ENCODE measurements at places on chromosomes 2 and 18.

DNA sequence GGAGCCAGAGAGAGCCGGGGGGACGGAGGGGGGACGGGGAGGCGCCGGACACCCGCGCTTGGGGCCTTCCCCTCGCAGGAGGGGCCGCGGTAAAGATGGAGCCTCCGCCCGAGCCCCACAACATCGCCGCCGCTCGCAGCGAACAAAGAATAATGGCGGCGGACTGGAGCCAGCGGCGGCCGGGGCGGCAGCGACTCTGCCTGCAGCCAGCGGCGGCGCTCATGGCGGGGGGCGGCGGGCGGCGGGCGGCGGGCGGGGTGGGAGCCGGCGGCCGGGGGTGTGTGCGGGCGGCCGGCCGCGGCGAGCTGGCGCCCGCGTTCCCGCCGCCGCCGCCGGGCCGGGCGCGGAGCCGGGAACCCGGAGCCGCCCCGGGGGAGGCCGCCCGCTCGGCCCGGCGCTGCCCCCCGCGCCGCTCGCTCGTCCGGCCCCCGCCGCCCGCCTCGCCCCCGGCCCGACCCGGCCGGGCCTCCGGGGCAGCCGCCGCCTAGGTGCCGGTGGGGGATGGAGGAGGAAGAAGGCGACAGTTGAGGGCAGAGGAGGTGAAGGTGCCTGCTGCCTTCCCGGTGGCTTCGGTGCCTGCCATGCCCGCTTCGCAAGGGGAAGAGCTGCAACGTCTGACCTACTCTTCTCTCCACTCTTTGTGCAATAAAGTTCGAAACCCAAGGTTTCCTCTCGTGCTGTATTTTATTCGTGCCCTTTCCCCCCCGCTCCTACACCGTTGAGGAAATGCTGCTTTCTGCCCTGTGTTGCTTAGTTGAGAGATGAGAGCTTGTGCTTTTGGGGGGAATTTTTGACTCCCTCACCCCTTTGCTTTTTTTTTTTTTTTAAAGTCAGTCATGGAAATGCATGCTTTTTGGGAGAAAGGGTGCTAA is 634 bp downstream of the CREB1 start:
- peak; percentile 75 for DNase-seq

- DNase-seq = no peak
These were observed 80.5 kb downstream of the NRXN1 start for GRCh38 chr2:50951437-50951836.

- DNase-seq = no peak
These were observed 46.1 kb upstream of the MGAT4A start for GRCh38 chr2:98777076-98777475.

- DNase-seq = no peak
These were observed 242.6 kb upstream of the FBXO11 start for GRCh38 chr2:48148841-48149430.

GRCh38 chr18:78974115-78974761 is 5.4 kb upstream of the SALL3 start:
- no peak for DNase-seq

- DNase-seq = peak; percentile 58
These were observed 63.9 kb downstream of the LRRFIP1 start for GRCh38 chr2:237691029-237691907.

DNA sequence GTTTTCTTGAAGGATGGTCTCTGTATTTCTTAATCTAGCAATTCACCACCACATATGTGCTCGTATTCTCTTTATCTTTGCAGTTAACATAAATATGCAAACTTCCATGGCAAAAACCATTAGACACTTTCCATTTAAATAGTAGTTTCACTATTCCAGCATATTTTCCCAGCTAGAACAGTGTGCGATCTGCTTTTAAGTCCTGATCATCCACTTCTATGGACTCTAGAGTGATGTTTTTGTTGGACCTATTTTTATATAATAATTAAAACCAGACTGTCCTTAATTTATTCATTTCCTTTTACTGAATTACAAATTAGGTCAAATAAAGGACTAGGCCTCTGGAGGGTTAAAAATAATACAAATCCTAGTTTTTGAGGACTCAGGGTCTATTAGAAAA is 418.4 kb upstream of the TRIB2 start:
- no peak for DNase-seq

- DNase-seq = peak; percentile 70
These were observed 43.1 kb downstream of the INPP4A start for GRCh38 chr2:98487806-98488189.

DNA sequence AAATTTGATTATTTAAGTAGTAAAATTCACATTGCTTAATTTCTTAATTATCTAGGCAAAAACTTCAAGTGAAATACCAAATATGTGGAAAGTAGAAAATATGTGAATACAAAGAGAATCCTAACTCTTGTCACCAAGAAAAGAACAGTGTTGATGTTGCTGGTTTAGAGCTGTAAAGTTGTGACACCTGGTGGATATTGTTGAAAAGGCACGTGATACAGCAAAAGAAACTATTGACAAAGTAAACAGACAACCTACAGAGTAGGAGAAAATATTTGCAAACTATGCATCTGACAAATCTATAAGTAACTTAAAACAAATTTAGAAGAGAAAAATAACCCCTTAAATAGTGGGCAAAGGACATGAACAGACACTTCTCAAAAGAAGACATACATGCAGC is 25.6 kb upstream of the ZC3H15 start:
- DNase-seq = peak; percentile 10

- no peak for DNase-seq
These were observed 115.5 kb upstream of the SP3 start for GRCh38 chr2:174080672-174081121.

DNA sequence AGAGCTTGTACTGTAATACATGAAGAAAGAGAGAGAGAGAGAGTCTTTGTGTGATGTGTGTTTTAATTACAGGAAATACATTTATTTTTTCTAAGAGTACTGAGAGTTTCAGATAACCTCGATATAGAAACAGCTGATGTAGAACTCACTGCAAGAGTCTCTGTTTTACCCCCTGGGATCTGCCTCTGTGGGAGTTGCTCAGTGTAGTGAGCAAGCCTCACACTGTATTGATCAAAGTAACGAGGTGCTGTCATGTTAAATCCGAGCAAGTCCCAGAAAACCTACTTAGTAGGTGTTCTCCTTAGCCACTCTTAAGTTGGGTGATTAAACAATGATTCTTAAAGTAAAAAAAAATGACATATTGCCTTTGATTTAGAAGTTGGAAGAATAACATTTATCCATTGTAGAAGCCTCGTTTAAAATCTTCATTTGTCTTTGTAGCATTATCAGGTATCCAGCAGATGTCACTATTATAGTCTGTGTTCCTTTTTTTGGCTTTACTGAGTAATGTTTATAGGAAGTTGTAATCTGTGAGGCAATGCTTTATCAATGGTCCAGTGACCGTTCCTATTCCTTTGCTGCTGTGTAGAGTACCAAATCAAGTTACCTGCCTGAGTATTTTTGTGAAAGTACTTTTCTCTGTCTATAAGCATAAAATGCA is 219.0 kb downstream of the MYO3B start:
- DNase-seq = no peak

DNA sequence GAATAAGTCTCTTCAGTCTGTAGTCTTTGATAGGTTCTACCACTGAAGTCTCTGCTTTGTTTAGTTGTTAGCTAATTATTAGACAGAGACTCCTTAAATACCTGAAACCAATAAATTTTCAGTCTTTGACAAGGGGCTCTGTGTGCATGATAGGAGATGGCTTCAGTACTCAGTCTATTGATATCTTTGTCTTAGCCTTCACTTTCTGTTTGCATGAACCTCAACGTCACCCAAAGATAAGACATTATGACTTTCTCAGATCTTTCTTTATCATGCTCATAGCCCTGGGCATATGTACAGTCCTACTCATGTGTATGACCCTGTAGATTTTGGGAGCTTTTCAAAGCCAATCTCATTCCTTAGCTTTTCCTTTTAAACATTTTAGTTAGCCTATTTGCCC is 183.5 kb upstream of the GCFC2 start:
- DNase-seq = no peak

DNA sequence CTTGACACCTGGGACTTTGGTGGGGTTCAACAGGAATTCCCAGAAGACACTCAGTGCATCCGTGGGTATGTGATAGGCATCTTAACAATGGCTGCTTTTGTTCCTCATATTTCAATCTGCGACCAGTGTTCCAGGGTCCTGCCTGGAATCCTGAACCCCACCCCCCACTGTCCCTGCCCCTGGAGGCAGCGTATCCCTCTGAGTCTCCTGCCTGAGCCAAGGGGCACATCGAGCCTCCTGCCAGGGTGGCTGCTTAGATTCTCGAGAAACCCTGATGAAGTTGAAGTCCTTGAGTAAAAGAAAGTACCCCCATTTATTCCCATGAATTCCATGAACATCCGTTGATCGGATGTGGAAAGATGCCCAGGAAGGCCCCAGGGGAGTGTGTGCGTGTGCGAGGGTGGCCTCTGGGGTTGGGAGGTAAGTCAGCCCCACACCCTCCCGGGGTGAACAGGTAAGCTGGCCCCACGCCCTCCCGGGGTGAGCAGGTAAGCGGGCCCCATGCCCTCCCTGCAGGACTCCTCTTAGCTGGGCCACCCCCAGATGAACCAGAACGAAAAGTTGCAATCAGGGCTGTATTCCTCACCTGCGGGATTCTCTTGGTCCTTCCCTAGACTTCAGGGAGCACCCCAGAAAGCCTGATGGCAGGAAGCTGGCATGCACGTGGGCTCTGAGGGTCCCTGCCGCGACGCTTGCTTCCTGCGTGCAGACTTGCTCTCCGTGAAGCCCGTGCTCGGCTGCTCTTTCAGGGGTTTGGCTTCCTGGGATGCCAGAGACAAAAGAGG is 253.3 kb downstream of the AGAP1 start:
- no peak for DNase-seq

- peak; percentile 58 for DNase-seq
These were observed 1.9 kb upstream of the MEIS1 start for GRCh38 chr2:66432801-66433694.

DNA sequence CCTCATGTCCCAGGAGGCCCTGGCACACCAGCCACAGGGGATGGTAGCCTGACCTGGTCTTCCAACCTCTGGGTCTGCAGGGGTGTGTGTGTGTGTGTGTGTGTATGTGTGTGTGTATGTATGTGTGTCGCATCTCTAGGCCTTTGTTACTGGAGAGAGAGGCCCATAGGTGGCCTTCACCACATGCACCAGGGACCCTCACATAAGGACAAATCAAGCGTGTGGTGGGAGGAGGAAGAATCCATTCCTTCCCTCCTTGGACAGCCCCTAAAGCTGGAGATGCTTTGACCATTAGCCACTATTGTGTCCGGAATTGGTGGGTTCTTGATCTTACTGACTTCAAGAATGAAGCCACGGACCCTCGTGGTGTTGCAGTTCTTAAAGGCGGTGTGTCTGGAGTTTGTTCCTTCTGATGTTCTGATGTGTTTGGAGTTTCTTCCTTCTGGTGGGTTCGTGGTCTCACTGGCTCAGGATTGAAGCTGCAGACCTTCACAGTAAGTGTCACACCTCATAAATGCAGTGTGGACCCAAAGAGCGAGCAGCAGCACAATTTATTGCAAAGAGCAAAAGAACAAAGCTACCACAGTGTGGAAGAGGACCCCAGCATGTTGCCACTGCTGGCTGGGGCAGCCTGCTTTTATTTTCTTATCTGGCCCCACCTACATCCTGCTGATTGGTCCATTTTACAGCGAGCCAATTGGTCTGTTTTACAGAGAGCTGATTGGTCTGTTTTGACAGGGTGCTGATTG is 104.1 kb downstream of the DDX1 start:
- DNase-seq = no peak

- no peak for DNase-seq
These were observed 2.1 kb downstream of the TMEM37 start for GRCh38 chr2:119433636-119434327.

DNA sequence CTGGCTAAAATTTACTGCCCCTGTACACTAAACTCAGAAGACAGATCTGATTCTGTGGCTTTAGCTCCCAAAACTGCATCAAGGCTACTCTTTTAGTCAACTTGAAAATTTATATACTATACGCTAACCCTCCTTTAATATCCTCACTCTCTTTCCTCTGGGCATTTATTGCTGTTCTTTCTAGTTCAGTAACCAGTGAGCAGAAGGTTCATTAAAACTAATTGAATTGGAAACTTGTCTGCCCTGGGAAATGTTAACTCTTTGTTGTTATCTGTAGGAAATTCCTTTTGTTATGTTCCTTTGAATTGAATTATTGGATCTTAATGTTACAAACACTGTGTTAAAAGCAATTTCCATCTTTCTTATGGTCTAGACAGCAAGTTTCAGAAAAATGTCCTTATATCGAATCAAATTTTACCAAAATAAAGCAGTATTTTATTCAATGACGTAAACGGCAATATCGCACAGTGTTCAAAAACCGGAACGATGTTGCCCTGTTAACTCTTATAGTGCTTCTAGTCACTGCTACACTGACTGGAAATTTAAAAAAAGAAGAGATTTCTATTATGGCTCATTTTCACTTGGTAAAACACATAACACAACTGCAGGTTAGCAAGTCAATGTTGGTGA is 168.3 kb downstream of the NR4A2 start:
- DNase-seq = no peak

- no peak for DNase-seq
These were observed 292.2 kb downstream of the AFF3 start for GRCh38 chr2:99850084-99850710.

GRCh38 chr2:45412754-45413379 is 198.2 kb downstream of the SRBD1 start:
- peak; percentile 45 for DNase-seq

DNA sequence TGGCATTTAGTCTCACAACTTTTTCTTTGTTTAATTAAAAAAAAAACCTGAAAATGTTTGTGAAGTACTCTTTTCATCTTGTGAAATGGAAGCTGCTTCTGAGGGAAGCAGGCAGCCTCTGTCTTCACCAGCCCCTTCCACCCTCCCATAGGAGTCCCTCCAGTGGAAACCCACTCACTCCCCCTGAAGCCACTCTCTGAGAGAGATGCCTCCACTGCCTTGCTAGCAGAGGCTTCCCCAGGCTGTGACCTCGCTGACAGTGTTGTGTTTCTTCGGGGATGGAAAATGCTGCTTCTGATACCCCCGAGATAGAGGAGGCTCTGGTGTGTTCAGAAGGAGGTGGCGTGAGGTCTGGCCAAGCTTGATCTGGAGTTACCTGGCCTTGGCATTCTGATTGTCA is 59.9 kb downstream of the SH3RF3 start:
- DNase-seq = no peak

- no peak for DNase-seq
These were observed 17.1 kb upstream of the ZNF236 start for GRCh38 chr18:76805221-76805620.

GRCh38 chr2:15152382-15152781 is 408.8 kb downstream of the NBAS start:
- DNase-seq = no peak

DNA sequence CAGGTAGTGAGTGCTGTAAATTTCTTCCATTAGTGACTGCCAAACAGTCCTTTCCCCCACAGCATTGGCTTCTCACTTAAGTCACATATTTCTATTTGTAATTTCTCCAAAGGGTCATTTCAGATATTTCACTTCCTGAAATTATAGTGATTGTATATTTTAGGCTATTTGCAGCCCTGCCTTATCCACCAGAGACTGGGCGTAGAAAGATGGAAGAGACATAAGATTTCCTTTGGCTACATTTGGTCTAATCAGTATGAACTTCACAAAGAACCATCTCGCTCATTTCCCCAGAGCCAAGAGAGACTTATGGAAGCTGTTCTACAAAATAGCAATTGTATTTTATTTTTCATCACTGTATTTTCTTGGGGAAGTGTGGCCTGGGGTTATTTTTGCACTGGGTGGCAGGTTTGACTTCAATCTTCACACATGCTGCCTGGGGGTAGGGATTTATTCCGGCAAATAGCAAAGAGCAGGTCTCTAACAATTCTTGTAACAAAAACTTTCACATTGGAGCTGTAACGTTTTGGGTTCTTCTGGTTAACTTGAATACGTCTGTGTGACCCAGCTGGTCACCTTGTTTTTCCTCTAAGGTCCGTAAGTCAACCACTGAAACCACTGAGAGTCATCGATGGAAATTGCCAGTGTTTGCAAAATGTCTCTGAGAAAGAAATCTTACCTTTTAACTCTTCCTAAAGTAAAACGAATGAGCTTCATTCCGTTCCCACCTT is 170.6 kb upstream of the SERPINE2 start:
- no peak for DNase-seq
